ENCODE measurements at places on chromosomes 16 and 17.

GRCh38 chr17:3724378-3725077 is 825 bp downstream of the HASPIN start:
- DNase-seq = no peak

- no peak for DNase-seq
Observed at GRCh38 chr17:40956401-40957254, 10.1 kb downstream of the KRT39 start.

- peak; percentile 43 for DNase-seq
Observed at GRCh38 chr17:77118251-77118928, 22.4 kb upstream of the SEC14L1 start.

DNA sequence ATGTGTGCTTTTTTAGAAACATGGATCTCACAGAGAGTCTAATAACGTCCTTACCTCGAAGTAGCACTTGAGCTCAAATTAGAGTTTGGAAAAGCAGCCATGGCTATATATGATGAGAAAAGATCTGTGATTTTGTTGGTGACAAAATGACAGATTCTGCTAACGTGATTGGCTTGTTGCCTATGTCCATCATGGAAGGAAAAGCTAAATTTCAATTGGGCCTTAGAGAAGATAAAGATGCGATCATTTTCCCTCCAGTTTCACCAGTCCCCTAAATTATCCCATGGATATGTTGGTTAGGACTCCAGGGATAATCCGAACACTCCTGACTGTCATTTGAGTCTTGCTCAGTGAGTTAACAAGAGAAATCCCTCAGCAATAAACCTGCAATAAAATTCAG is 175.8 kb downstream of the C16orf95 start:
- DNase-seq = no peak

DNA sequence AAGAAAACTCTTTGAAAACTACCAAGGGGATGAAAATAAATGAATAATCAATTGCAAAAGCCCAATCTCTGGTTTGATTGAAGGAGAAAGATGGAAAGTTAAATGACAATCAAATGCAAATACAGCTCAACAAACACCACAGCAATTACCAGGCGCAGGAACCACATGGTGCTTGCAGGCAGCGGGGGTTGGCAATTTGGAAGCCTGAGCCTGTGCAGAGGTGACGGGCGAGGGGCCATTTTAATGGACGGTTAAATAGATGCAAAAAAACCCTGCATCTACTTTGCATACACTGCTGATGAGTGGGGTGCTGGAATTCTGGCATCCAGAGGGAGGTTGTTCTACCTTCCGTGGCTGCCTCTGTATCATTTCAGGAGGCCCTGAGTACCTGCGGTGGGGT is 4.8 kb upstream of the SEZ6 start:
- DNase-seq = no peak

DNA sequence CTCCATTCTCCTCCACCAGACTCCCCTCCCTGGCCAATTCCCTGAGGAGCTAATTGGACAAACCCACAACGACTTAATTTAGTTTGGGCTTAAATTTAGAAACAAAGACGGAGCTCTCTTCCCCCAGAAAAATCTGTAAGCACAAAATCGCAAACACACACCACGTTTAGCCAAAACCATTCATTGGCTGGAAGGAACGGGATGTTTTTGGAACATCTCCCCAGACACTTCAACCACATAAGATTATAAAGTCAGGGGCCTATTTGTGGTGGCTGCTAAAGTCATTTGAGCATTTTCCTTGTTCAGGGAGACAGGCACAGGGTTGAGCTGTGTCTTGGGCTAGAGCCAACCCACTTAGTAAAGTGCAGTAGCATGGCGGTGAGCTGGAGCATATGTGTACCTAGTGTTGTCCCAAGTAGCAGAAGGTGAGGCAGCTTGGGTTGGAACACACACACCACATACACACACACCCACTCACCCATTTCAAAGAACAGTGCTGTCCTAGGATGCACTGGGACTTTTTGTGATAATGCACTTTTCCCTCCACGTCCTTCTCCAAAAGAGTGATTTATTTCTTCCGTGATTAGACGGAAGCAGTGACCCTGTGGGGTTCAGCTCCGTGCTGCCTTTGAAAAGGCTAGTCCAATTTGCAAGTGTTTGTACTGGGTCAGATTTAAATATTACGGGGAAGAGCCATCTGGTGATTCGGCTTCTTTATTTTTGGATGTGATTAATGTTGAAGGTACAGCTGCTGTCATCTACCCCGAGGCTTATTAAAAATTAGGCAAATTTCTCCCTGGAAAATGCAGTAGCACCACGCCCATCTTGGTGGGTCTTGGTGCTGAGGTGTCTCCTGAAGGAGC is 32.2 kb downstream of the ELAC2 start:
- DNase-seq = peak; percentile 48

DNA sequence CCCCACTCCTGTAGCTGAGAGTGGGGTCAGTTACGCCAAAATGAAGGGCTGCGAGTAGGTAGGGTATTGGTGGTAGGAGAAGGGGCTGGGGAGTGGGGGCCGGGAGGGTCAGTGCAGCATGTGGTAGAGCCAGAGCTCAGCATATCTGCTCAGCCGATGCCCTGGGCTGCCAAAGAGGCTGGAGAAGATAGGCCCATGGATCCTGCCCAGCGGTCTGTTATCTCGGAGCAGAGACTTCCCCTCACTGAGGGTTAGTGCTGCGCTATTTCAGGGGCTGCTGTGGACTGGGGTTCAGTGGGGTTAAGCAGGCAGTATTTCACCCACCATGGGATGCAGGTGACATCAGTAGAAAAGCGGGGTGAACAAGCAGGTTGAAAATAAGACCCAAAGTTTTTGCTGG is 19.7 kb downstream of the RHBDL3 start:
- DNase-seq = no peak

DNA sequence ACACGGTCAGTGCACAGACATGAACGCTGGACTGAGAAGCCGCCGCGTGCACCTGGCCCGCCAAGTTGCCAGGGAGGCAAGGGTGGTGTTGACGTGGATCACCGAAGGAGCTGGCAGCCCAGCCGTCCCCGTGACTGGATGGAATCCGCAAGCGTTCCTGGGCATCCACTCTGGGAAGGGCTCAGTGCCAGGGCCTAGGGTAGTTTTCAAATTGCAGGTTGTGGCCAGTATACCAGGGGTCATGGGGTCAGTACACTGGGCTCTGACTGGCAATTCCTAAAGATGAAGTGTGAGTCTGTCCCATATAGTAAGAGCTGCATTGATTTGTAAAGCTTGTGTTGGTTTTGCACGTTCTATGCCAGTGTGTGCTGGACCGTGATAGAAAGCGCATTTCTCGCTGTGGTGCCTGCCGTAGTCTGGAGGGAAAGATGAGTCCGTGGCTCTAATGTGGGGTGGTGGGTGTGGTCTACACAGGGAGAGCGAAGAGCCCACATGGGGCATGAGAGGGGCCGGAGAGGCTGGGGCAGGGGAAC is 21.1 kb upstream of the METRNL start:
- DNase-seq = no peak

DNA sequence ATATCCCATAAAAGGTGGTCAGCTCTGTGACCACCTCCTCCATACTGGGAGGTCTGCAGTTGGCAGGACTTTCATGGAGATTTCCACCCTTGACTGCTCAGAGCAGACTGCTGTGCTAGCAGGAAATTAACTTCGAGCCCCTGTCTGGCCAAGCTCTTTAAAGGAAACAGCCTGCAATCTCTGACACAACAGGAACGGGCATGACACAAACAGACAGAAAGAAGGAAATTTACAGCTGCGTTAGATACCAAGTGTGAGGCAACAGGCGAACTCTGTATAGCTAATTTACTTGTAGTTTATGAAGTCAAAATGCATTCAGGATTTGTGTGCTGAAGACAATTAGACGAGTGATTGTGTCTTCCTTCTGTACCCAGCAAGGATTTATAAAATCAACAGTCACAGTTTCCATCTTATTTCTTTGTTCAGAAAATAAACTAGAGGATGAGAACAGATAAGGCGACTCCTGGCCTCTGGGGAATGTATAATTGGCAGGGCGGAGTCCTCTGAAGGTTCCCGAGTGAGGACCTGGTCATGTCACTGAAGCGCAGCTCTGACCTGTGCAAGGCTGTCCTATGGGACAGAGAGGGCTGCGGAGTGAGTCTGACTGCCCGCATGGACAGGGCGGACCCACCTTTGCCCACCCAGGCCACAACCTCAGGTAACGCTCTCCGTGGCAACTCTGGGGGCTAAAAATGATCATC is 16.1 kb downstream of the WIPI1 start:
- no peak for DNase-seq

DNA sequence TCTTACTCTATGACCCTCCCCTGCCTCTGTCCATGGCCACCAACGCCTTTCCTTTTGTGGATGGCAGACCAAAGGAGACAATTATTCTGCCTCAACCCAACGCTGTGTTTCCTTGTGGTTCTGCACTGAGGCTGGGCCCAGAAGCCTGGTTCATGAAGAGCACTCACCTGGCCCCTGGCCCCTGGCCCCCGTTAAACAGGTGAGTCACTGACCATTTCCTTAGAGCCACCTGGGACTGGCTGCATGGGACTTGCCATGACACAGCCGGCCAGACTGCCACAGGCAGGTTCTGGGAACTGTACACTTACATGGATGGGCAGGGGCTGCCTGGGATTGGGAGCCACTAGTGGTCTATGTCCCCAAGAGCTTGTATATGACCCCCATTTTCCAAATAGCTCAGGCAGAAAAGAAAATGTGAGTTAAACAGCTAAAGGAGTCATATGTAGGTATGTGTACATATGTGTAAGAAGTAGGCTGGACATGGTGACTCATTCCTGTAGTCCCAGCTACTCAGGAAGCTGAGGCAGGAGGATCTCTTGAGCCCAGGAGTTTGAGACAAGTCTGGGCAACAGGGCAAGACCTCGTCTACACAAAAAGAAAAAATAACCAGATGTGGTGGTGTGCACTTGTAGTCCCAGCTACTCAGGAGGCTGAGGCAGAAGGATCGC is 181.9 kb upstream of the CACNG5 start:
- no peak for DNase-seq

DNA sequence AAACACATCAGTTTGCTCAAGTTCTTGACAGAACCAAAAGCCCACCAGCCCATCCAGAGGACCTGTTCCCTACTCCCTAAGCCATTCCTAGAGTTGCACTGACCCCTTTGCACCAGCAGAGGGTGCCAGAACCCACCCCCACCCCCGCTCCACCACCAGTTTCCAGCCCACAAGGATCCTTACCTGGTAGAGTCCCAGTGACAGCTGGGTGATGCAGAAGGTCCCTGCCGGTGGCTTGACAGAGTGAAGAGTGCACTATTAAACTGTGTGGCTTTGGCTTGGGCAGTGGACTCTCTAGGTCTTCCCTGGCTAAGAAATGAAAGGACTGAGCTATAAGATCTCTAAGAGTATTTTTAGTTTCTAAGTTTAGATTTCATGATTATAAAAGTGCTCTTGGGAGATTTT is 73.3 kb upstream of the MTMR4 start:
- peak; percentile 42 for DNase-seq

DNA sequence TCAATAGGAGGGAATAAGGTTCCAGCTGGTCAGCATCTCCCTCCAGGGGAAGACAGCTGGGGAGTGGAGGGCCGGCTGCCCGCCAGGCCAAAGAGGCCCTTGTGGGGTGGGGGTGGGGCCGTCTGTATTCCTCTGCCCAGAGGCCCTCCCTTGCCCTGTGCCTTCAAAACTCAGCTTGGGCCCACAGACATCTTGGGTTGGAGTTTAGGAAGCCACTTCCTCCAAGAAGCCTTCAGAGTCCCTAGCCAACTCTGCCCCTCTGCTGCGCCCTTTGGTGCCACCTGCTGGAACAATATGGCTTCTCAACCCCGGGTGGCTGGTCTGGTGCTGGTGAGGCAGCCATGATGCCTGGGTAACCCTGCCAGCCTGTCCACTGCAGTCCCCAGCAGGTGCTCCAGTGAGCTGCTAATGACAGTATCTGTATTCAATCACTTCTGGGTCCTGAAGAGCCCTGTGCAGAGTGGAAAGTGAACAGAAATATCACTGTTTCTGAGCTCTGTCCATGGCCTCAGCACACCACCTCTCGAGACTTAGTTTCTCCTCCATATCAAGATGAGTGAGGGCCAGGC is 16.7 kb downstream of the HSD11B2 start:
- no peak for DNase-seq

DNA sequence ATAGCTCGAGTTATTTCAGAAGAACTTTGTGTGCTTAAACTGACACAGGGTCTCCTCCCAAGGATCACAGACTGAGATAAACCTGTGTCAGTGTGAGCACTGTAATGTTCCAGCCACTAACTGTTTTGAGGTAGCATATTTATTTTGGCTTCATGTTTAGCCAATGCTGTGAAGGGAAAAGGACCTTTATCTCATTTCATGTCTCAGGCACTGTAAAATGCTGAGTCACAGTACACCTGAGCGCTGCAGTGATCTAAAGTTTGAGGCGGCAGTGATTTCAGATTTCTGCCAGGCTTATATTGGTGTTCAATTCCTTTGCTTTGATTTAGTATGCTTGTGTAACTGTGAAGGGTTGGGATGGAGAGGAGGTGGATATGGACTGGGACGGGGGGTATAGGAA is 3.1 kb upstream of the DNAJA2 start:
- no peak for DNase-seq

DNA sequence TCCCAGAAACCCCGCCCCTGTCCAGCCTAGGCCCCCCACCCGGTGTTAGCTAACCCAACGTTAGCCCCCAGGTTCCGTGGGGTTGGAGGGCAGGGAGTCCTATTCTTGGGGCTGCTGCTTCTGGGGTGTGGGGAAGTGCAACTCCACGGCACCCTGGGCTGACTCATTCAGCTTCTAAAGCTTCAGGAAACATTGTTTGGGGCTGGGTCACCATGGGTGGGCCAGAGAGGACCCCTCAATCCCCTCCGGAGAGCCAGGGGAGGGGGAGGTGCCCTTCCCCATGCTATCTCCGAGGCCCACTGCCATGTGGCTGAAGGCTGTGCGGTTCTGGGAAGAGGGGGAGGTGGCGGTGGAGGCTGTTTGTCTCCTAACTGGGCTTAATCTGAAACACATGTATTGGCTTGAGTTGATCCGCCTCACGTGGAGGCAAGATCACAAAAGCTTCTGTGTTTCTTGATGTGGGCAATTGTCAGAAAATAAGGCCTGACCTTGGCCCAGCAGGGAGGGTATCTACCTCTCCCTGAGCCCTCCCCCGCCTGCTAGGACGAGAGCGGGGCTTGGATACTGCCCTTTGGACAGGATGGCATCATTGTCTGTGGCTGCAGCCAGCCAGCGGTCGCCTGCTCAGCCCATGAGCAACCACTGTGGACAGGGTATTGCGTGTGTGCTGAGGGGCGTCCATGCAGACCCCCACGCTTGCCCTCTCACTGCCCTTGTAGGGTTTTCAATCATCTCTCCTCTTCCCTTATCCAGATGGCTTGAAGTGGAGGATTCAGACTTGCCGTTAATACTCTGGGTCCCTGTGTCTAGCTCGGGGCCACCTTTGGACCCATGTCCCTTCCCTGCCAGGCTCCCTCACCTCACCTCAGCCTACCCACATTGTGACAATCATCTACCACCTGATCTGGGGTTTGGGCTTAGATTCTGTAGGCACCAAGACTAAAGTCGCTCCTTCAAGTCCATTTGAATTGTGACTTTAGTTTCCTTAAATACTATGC is 1.3 kb downstream of the SERPINF1 start:
- DNase-seq = peak; percentile 72

DNA sequence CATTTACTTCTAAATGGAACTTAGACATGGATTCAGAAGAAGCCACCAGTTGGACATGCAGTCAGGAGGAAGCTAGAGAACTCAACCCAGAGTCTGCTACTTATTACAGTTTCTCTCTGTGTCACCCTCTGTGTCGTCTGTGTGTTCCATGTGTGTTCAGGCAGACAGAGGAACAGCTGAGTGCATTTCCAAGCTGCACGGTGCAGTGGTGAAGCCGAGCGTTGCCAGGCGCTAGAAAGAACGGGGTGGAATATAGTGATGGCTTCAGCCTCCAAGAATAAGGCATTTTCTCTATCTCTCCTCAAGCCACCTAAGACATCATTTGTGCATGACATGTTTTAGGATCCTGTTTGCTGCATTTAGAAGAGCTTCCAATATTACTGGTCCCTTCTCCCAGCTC is 101.1 kb upstream of the CCL2 start:
- DNase-seq = no peak

- DNase-seq = no peak
Observed at GRCh38 chr16:72300892-72301291, 128.9 kb upstream of the PMFBP1 start.

Data from hindlimb muscle (tissue), 1 donor.